ENCODE measurements at places on chromosomes 3 and 15. TPM values are rescaled to one million over a fixed set of nuclear protein-coding genes. Genes with fewer than 3 reads are reported as not detected.

DNA sequence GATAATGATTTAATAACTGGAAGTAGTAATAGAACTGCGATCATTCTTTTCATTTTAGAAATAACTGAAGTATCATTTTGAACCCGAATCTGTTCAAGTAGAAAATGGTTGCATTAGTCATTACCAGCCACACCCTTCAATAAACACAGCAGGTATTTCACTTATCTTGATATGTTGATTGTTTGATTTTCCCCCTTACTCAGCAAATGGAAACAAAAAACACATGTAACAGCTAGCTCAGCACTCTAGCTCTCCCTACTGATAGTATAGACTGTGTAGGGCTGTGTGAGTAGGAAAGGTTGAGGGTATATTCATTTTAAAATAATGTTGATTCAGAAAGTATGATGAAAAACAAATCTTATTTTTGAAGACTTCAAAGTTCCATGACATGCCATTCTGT, 1.1 kb upstream of the GPR149 start:
- no peak for DNase-seq

SPSB4 gene
- 16.5 TPM for polyA plus RNA-seq

DNA sequence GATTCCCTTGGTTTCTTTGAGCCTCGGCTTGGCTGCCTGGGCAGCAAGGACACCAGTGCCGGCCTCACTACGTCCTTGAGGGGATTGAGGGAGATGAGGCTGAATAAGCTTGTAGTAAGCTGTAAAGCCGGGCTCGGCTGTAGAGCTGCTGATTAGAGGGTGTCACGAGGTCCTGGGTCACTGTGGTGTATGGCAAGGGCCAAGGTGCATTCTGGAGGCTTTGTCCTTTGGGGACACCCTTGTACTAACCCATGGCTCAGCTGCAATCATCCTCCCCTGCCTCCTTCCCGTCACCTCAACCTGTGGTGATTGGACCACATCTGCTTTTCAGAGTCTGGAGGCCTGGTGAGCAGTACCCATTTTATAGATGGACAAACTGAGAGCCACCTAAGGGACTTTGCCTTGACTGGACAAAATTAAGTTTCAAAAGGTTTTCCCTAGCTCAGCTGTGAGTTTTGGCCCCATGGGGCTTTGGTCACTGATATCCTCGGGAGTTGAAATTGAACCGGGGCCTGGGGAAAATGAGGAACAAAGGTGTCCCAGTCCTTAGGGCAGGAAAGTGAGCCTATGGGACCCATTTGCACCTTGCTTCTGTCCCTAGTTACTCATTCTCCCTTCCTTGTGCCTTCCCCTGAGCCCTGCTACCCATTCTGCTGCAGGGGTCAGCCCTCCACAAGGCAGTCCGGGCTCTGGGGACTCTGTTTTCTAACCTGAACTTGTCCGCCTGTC, 2.4 kb downstream of the SLC6A6 start:
- DNase-seq = no peak

GADL1 gene
- polyA plus RNA-seq = 3.1 TPM

MLF1 gene
- polyA plus RNA-seq = 55.1 TPM

DNA sequence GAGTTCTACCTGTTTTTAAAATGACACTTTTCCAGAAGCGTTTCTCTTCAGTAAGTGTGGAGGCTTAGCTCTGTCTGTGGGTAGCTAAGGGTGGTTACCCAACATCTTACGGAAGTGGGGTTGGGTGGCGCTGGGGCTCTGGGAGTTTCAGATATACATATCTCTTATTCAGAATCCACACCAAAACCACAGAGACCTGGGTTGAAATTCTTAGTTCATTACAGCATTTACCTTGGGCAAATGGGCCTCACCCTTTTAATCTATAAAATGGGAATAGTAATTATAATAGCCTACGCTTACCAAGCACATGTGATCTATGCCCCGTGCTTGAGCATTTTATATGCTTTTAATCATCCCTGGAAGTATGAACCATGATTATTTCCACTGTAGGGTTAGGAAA, 9.4 kb downstream of the PTPRG start:
- no peak for DNase-seq

- no peak for DNase-seq
Observed at GRCh38 chr15:86384186-86384585, 304.5 kb downstream of the AGBL1 start.

ALDH1A2 gene
- 328 TPM for polyA plus RNA-seq

- no peak for DNase-seq
Observed at GRCh38 chr3:129360705-129361460, 67.6 kb downstream of the EFCAB12 start.

ABHD5 gene
- 24.9 TPM for polyA plus RNA-seq

DNA sequence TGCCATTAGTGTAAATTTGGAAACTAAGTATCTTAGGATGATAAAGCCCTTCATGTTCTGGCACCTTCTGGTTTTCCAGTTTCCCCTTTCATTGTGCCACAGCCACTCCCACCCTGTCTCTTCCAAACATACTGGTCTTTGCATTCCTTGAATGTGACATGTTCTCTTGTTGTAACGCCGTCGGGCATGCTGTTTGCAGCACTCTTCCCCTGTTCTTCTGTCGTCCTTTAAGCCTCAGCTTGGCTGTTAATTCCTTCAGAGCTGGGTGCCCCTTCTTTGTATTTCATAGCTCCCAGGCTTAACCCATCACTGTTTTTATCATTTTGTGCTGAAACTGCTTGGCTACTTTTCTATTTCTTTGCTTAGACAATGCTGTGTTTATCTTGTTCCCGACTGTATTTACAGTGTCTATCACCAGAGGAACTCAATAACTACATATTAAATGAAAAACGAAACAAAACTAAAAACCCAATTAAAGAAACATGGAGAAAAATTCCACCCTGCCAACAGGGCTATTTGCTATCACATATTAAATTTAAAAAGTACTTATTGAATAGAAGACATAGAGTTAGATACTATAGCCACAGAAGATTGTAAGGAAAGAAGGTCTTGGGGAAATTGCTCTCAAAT, 95.4 kb upstream of the KCNAB1 start:
- no peak for DNase-seq

- DNase-seq = no peak
Observed at GRCh38 chr15:80462836-80463512, 58.8 kb downstream of the ARNT2 start.

DNA sequence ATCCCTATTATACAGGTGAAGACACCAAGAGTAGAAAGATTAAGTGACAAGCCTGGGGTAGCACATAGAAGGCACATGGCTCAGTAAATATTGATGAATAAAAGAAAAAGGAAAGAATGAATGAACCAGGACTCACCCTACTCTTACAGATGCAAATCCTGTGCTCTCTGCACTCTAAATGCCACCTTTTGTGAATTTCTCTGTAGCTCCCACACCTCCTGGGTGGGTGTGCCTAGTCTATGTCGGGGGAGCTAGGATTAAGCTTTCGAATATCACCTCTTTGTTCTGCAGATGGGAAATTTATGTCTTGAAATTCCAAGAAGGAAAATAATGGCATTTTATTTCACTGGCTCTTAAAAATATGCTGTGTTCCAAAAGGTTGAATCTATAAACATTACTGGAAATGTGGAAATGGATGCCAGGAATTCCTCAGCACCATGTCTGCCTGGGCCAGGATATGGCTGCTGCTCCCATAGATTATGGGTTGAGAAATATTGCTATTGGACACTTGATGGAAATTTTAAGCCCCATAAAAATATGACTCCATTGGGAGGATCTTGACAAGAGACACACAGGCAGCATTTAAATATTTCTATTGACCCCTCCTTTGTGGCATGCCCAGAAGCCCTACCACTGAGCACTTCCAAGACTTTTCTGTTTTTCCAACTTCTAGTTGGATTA, 43.3 kb downstream of the CCNB2 start:
- DNase-seq = no peak

EIF4G1 gene
- 161 TPM for polyA plus RNA-seq

MME gene
- polyA plus RNA-seq = 436 TPM

SLC35G2 gene
- polyA plus RNA-seq = 4.8 TPM

ESYT3 gene
- 2.1 TPM for polyA plus RNA-seq

DNA sequence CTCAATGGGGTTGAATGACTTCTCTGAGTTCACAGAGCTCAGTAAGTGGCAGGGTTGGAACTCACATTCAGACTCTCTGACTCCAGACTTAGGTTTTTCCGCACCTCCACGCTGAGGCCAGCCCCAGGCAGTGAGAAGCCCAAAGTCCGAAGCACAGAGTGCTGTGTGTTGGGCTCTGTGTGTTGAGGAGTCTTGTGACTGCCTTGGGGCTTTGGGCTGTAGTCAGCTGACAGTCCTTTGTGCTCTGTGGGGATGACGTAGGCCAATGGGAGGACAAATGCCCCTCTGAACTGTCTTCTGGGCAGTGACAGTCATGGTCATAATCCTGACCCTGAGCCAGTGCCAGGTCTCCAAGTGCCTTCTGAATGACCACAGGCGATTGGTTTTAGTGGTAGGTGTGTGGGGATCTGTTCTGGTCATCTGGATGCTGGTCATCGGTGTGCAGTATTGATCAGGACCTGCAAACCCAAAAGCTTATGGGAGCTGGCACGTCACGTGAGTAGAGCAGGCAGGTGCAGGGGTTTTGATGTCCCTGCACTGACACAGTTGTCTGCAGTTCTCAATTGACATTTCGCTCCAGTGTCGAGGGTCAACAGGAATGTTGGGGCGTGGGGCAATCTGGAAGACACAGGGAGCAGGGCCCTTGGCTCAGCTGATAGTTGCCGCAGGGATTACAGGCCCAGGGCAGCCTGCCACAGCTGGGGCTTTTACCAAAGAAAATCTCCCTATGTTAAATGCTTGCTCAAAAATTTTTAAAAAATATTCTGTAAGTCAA, 45.3 kb downstream of the CAPN3 start:
- DNase-seq = no peak

GRCh38 chr15:71709808-71710418, 100.4 kb upstream of the NR2E3 start:
- no peak for DNase-seq

SENP5 gene
- 17.6 TPM for polyA plus RNA-seq

CNTN3 gene
- polyA plus RNA-seq = 5.1 TPM

GATA2 gene
- polyA plus RNA-seq = 45.5 TPM

- DNase-seq = no peak
Observed at GRCh38 chr3:188680189-188680588, 491.6 kb upstream of the TPRG1 start.

- no peak for DNase-seq
Observed at GRCh38 chr3:190096345-190096744, 24.4 kb downstream of the P3H2 start.

- DNase-seq = no peak
Observed at GRCh38 chr3:133712017-133712416, 34.2 kb upstream of the TF start.

GRCh38 chr15:47691882-47692281, 25.4 kb upstream of the SEMA6D start:
- DNase-seq = no peak

CP gene
- polyA plus RNA-seq = 0.51 TPM

NANOGP8 gene
- polyA plus RNA-seq = 0.53 TPM
